ENCODE measurements at places on chromosomes 12 and 14.
A peak's percentile ranks its signal among the peaks of the same experiment; 100 is the strongest.

DNA sequence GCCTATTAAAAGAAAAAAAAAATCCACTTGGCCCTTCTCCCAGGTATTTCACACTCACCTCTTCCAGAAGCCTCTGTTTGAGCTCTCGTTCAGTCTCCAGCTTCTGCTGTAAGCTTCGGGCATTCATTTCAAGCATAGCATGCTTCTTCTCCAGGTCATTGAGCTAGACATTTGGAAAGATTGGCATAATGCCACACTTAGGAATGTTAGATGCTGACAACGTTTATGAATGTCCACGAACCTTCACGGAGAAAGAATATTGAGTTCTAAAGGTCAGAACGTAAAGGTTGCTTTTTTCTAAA lies 60.5 kb downstream of the PRKAB1 start:
- DNase-seq = no peak

- DNase-seq = no peak
Measured at GRCh38 chr12:46722394-46723185, 103.2 kb downstream of the SLC38A4 start.

DNA sequence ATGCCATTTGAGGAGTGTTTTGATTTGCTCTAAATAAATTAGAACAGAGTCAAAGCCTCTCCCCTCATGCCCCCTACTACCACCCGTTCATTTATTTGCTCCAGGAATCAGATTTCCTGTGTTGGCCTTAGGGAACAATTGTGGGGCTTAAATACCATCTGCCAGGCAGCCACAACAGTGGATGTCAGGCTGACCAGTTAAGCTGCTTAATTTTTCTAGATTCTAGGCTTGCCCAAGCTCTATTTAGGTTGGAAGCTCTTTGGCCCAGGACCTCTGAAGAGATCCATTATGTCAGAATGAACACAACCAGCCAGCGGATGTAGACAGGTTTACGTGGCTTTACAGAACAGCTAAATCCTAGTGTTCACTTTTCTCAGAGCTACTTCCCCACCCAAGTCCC lies 1.0 kb upstream of the TIMELESS start:
- DNase-seq = no peak

DNA sequence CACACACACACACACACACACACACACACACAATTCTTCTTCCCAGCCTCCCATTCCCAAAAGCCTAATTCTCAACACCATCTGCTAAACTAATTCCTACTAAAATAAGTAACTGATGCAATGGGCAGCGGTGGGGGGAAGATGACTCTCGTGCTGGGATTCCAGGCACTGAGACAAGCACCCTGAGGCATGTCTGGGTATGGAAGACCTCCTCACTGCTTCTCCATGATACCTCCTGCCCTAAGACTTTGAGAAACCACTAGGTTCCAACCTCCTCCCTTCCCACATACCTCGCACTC lies 789 bp upstream of the VWF start:
- no peak for DNase-seq

GRCh38 chr14:75322746-75323145 lies 44.1 kb downstream of the FOS start:
- no peak for DNase-seq

DNA sequence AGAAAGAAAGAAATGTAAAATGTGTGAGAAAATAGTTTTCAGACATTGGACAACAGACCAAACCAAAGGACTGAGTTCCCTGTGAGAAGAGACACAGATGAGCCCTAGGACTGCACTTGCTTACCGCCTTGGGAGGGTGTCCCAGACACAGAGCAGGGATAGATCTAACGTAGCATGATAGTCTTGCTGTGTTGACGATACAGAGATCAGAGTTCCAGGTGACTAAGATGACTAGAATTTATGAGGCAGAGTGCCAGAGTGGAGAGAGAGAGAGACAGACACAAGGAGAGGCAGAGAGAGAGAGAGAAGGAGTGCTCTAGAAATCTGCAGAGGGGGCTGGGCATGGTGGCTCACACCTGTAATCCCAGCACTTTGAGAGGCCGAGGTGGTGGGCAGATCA lies 148.2 kb upstream of the LMNTD1 start:
- DNase-seq = no peak

GRCh38 chr12:26748741-26749431 lies 84.1 kb downstream of the ITPR2 start:
- DNase-seq = no peak

DNA sequence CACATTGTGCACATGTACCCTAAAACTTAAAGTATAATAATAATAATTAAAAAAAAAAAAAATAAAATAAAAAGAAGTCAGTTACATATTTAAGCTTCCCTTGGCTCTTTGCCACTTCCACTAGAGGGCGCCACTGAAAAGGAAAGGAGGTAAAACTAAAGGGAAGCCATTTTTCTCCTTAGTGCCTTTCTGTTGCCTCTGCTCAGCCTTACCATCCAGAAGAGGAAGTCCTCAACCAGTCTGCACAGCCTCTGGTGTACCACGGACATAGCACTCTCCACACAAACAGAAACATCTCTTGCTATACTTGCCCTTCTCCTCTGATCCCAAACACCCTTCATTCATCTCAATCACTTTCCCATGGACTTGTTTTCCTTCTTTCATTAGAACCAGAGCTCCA lies 169.0 kb upstream of the EEA1 start:
- DNase-seq = no peak

DNA sequence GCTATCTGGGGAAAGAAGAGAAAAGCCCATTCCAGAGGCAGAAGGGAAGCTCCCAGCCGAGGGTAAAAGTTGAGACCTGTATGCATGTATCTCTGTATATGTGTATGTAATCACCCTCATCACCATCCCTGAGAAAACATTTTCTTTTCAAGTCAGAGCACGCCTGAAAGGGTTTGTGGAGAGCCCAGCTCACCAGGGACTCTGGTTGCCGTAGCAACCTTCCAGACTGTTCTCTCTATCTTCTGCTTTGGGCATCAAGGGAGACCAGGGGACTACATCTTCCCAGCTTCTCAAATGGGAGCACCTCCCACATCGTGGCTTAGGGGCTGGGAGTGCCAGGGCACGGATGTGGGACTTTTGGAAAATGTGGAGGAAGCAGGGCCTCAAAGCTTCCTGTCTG lies 93.5 kb downstream of the GALNT8 start:
- no peak for DNase-seq

DNA sequence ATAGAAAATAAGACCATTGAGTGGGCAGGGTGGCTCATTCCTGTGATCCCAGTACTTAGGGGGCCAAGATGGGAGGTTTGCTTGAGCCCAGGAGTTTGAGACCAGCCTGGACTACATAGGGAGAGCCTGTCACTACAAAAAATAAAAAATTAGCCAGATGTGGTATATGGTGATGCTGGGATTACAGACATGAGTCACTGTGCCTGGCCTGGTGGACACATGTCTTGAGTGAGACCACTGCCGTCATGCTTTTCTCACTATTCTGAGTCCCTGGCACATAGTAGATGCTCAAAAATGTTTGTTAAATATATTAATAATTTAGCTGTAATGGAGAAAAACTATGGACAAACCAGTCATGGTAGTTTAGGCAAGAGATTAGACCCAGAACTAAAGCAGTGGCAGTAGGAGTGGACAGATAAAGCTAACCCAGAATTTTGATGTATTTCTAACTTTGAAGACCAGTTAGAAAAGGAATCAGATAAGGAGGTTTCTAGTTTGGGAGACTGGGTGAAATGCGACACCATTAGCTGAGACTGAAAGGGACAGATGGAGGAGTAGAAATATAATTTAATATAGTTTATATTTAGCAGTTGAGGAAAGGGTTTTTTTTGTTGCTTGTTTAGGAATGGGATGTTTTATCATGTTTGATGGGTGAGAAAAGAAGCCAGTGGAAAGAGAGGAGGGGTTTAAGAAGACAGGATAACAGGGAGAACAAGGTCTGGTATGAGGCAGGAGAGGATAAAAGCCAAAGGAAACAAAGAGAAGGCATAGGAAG lies 7.4 kb upstream of the PTGES3 start:
- no peak for DNase-seq

GRCh38 chr12:42794806-42795205 lies 205.3 kb upstream of the PRICKLE1 start:
- no peak for DNase-seq

- peak; percentile 37 for DNase-seq
Measured at GRCh38 chr14:28608851-28609828, 157.4 kb upstream of the FOXG1 start.

GRCh38 chr12:84201976-84202375 lies 710.6 kb downstream of the SLC6A15 start:
- no peak for DNase-seq

GRCh38 chr12:6336889-6337853 lies 4.7 kb downstream of the TNFRSF1A start:
- DNase-seq = no peak

DNA sequence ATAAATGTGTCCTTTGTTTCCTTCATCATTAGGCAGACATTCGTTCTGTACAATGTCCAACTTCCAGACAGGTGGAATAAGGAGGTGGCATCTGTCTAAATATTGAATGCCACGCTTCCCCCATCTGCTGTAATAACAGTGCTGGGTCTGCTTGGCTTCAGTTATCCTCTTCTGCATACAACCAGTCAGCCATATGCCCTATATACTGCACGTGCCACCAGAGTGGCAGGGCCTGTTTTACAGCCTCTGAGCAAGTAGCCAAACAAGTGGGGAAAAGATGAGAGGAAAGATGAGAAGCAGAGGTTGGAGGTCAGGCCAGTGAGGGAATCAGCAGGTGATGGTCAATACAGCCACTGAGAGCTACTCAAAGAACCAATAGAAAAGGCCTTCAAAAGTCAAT lies 55.4 kb downstream of the OTX2 start:
- DNase-seq = no peak

- no peak for DNase-seq
Measured at GRCh38 chr12:14048941-14049545, 67.6 kb upstream of the GRIN2B start.

DNA sequence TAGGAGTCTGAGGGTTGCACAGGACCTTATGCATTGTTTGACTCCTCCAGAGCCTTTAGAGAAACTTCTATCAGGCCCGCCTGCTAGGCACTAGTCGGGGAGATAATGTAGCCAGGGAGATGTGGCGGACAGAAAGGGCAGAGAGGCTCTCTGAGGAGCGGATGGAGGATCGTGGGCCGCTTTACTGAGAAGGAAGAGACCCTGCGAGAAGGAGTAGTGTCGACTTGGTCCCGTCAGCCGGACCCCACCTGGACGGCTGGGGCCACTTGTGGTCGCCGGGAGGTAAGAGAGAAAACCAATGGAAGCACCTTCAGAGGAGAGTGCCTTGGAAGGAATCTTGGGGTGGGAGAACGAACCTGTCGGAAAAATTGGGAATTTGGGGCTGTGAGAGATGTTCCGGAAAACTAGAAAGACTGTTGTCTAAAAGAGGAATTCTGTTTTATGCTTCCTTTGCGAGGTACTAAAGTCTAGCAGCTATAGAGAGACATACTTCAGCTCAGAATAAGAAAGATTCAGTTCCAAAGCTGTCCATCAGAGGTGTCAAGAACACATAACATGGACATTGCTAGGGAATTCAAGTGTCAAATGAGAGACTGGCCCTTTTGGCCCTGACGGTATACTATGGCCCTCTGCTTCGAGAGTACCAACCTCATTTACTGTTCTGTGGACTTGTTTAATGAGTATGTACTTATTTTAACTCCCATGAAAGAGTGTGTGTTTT lies 660 bp upstream of the MCRS1 start:
- DNase-seq = no peak

GRCh38 chr14:89214221-89214965 lies 202.6 kb downstream of the FOXN3 start:
- DNase-seq = no peak

DNA sequence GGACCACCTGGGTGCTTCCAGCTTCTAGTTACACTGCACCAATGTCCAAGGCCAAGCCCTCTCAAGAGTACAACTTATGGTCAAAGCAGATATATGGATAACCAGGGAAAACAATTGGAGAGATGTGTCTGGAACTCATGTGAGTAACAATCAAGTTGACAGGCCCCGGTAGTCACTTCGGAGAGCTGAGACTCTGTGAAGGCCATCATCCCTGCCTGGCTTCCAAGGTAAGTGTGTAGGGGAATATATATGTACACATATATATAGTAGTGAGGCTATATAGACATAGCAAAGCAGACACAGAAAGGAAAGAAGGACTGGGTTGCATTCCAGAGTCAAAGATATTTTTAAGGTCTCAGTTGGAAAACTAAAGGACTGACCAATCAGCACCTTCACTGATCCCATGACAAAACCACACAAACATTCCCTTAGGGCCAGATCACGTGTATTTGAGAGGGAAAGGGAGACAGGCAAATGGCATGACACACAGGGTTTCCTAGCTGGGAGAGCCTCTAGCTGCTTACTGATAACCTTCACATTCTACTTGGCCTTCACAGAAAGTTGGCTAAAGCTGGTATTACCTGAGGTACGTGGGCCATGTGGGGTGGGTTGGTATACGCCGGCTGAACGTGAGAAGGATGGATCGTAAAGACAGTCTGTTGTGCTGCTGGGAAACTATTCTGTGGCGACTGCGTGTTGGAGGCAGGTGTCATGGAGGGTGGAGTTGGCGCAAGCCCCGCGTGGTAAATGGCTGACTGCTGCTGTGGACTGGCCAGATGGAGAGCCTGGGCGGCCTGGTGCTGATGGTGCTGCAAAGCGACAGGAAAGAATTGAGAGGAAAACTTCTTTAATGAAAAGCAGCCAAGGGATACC lies 50.0 kb downstream of the SH2B3 start:
- no peak for DNase-seq

- DNase-seq = no peak
Measured at GRCh38 chr12:96044943-96045290, 9.5 kb upstream of the LTA4H start.

DNA sequence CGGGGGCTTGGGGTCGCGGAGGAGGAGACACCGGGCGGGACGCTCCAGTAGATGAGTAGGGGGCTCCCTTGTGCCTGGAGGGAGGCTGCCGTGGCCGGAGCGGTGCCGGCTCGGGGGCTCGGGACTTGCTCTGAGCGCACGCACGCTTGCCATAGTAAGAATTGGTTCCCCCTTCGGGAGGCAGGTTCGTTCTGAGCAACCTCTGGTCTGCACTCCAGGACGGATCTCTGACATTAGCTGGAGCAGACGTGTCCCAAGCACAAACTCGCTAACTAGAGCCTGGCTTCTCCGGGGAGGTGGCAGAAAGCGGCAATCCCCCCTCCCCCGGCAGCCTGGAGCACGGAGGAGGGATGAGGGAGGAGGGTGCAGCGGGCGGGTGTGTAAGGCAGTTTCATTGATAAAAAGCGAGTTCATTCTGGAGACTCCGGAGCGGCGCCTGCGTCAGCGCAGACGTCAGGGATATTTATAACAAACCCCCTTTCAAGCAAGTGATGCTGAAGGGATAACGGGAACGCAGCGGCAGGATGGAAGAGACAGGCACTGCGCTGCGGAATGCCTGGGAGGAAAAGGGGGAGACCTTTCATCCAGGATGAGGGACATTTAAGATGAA lies 630 bp downstream of the FOS start:
- DNase-seq = no peak

- no peak for DNase-seq
Measured at GRCh38 chr12:51848841-51849735, 570 bp upstream of the FIGNL2 start.

DNA sequence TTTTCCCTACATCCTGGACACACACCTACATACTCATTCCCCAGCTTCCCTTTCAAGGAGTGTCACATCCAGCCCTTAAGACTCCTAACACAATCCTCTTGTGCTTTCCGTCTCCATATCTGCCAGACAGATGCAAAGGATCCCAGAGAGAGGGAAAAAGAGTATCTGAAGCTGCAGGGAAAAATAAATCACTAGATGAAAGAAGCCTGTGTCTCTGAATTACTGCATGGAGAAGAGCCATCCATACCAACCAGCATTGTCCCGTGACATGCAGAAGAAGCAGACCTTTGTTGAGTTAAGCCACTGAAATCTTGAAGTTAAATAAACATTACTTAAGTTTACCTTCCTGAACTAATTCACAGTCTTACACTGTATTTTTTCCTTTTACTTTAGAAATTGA lies 54.6 kb downstream of the GTF2A1 start:
- DNase-seq = no peak

- DNase-seq = no peak
Measured at GRCh38 chr12:129651951-129652350, 251.9 kb downstream of the TMEM132D start.
